ENCODE measurements at places on chromosomes 3 and 15. TPM values are rescaled to one million over a fixed set of nuclear protein-coding genes. Genes with fewer than 3 reads are reported as not detected.

The ZNF620 gene
- total RNA-seq = 1.9 TPM

The PLOD2 gene
- total RNA-seq = 17.9 TPM

The CELF6 gene
- 0.25 TPM for total RNA-seq

The TNNC1 gene
- 0.44 TPM for total RNA-seq

The ITPKA gene
- 0.87 TPM for total RNA-seq

The LMCD1 gene
- 32.0 TPM for total RNA-seq

The GLCE gene
- total RNA-seq = 5.6 TPM

The GRM2 gene
- total RNA-seq = 0.51 TPM

The GOLGA8A gene
- 70.3 TPM for total RNA-seq

The REC114 gene
- total RNA-seq = not detected

The CCNB2 gene
- 1.1 TPM for total RNA-seq

The CRABP1 gene
- 0.35 TPM for total RNA-seq

The KLF15 gene
- total RNA-seq = 15.2 TPM

The TMC3 gene
- total RNA-seq = not detected

The SCAANT1 gene
- not detected for total RNA-seq

The CYFIP1 gene
- total RNA-seq = 70.8 TPM

The KBTBD13 gene
- total RNA-seq = not detected

The AHSG gene
- 0.19 TPM for total RNA-seq

The BCHE gene
- 0.09 TPM for total RNA-seq

The ZPLD1 gene
- not detected for total RNA-seq

The VPS39 gene
- total RNA-seq = 31.3 TPM

The CASR gene
- total RNA-seq = 11.9 TPM

The EXD1 gene
- not detected for total RNA-seq

The GCHFR gene
- 7.7 TPM for total RNA-seq

The PLCH1 gene
- total RNA-seq = 1.6 TPM

The MEGF11 gene
- total RNA-seq = 0.34 TPM

The EPHB1 gene
- total RNA-seq = 0.13 TPM

The SLC6A1 gene
- 0.35 TPM for total RNA-seq

The RABL3 gene
- total RNA-seq = 9.2 TPM

The SAMD7 gene
- not detected for total RNA-seq

The PP2D1 gene
- not detected for total RNA-seq

The TMEM207 gene
- not detected for total RNA-seq

The DLL4 gene
- 1.7 TPM for total RNA-seq
